GM23248 (cell line): ENCODE measurements at places on chromosomes 7 and 10. TPM values are rescaled to one million over a fixed set of nuclear protein-coding genes. Genes with fewer than 3 reads are reported as not detected.

- no peaks in the 10 kb centered on the region for H3K36me3 ChIP-seq
- no peaks in the 10 kb centered on the region for H3K4me1 ChIP-seq
- no peak overlapping the region for H3K4me3 ChIP-seq
- peaks cover 5% of the 10 kb centered on the region; the same call in 1 of the 2 replicates for H3K27me3 ChIP-seq
- DNase-seq: no peak
- no peak overlapping the region for H3K27ac ChIP-seq
These were observed 31.1 kb upstream of the YAE1 start for GRCh38 chr7:39535064-39535463.

GRCh38 chr7:129332254-129333035 is 101.8 kb upstream of the STRIP2 start:
- peak overlapping the region; percentile 90 for H3K27ac ChIP-seq
- H3K4me1 ChIP-seq: peaks cover 13% of the 10 kb centered on the region
- H3K4me3 ChIP-seq: peak overlapping the region; percentile 42
- H3K36me3 ChIP-seq: no peaks in the 10 kb centered on the region
- DNase-seq: peak; percentile 83

DNA sequence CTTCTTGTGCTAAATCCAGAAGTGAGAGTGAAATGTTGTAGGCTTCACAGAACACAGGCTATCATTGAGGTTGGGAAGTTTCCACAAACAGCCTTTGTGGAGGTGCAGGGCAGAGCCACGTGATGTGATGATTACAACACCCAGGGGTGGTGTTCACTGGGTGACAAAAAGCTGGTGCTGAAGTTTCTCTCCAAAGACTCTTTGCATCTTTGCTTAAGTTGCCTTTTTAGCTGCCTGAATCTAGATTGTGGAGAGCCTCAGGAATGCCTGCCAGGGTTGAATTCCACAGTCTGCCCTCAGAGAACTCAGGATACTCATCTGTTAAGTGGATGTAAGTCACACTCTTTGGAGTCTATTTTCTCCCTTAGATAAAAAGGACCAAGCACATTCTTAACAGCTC is 56.3 kb downstream of the PLXNA4 start:
- H3K4me1 ChIP-seq: no peaks in the 10 kb centered on the region
- no peak overlapping the region for H3K27ac ChIP-seq
- no peak overlapping the region for H3K4me3 ChIP-seq
- no peaks in the 10 kb centered on the region for H3K27me3 ChIP-seq
- DNase-seq: peak; percentile 7

DNA sequence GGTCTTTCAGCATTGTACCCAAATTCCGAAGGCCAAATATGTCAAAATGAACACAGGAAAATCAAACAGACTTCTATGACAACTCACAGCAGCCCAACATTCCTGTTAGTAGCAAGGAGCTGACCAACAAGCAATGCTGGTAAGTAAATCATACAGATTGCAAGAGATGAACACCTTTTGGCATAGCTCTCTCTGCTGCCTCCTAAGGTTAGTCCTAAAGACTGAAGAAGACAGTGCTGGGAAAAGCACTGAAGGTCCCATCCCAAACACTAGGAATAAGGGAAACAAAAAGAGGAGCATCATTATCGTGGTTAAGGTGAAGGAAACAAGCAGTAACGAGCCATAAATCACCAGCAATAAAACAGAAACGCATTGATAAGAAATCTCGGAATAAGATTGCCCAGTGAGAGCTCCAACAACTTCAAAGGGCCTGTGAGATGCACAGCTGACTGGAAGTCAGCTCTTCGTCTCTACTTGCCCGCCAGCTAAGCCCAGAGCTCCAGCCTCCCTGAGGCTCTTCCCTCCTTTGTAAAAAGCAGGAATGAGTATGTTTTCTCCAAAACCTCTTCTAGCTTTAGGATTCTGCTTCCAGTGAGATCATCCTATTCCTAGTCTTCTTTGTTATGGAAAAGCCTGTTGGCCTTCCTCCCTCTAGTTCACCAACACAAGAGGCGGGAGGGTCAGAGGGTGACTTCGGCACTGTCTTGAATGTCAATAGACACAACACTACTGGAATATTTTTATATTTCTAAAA is 15.3 kb downstream of the NUDT5 start:
- peaks cover 38% of the 10 kb centered on the region for H3K36me3 ChIP-seq
- no peak overlapping the region for H3K27ac ChIP-seq
- no peak for DNase-seq
- no peaks in the 10 kb centered on the region for H3K27me3 ChIP-seq

- no peak for DNase-seq
- no peak overlapping the region for H3K27ac ChIP-seq
- H3K4me3 ChIP-seq: no peak overlapping the region
These were observed 66.9 kb upstream of the CACNB2 start for GRCh38 chr10:18073314-18073713.

DNA sequence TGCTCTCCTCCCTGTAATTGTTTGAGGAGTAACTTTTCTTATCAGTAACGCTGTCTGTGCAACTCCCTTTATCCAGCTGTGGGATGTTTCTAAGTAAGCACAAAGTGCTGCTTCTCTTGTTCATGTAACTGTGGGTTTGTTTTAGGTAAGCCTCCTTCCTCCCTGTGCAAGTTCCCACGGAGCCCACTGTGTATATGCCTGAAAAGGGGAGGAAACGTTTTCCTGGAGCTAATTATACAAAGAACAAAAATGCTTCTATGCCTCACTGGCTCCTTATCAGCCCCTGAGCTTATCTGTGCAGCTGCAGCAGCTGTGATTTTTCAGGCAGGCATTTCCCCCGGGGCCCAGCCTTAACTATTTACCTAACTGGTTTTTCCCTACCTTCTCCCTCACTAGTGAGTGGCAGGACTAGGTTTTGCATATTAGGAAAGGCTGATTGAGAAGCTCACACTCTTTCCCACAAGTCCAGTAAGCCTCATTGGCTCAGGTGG is 593.4 kb upstream of the GHITM start:
- H3K27ac ChIP-seq: no peak overlapping the region
- no peak overlapping the region for H3K4me3 ChIP-seq
- no peaks in the 10 kb centered on the region for H3K36me3 ChIP-seq
- DNase-seq: no peak
- H3K4me1 ChIP-seq: no peaks in the 10 kb centered on the region

ZNF212 gene
- polyA plus RNA-seq: 5.3 and 7.1 TPM in 2 replicates

IFIT1 gene
- polyA plus RNA-seq: 14.3 and 15.7 TPM in 2 replicates

UCN3 gene
- polyA plus RNA-seq: not detected in 2 replicates

SNX8 gene
- 36.8 and 44.4 TPM in 2 replicates for polyA plus RNA-seq

MYL10 gene
- polyA plus RNA-seq: not detected in 2 replicates

PDK4 gene
- 1.2 and 1.4 TPM in 2 replicates for polyA plus RNA-seq
